Caudate nucleus (tissue), 63 donors: ENCODE measurements at places on chromosomes 16 and 17.

DNA sequence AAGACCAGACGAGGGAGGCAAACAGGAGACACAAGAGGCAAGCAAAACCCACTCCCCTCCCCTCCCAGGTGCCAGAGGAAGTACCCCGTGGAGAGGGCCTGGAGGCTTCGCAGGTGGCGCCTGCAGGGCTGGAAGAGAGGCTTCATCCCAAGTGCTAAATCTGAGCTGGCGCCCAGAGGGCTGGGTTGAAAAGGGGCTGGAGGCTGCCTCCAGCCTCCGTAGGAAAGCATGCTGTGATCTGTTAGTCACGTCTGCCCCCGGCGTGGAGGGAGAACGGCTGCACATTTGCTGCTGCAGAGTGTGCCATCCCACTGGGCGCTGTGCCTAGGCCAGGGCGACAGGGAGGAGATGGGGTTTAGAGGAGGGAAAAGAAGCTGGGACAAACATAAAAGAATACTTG, 16.9 kb downstream of the RPH3AL start:
- DNase-seq = no peak

DNA sequence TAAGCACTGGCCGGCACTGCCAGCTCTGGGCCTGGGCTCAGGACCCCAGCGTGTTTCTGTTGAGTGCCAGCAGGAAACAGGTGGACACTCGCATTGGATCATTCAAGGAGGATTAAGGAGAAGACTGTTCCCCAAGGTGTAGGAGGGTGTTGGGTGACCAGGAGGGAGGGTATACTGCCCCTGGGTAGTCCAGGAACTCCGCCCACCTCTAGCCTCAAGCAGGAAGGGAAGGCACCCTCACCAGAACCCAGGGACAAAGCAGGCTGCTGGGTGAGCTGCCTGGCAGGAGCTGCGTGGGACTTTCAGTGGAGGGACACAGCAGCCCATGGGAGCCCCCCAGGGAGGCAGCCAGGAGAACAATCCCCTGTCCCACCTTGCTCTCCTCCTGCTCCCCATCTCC, 7.7 kb upstream of the RAB37 start:
- DNase-seq = no peak

- no peak for DNase-seq
Observed at GRCh38 chr17:45409659-45410076, 23.0 kb downstream of the ARHGAP27 start.

DNA sequence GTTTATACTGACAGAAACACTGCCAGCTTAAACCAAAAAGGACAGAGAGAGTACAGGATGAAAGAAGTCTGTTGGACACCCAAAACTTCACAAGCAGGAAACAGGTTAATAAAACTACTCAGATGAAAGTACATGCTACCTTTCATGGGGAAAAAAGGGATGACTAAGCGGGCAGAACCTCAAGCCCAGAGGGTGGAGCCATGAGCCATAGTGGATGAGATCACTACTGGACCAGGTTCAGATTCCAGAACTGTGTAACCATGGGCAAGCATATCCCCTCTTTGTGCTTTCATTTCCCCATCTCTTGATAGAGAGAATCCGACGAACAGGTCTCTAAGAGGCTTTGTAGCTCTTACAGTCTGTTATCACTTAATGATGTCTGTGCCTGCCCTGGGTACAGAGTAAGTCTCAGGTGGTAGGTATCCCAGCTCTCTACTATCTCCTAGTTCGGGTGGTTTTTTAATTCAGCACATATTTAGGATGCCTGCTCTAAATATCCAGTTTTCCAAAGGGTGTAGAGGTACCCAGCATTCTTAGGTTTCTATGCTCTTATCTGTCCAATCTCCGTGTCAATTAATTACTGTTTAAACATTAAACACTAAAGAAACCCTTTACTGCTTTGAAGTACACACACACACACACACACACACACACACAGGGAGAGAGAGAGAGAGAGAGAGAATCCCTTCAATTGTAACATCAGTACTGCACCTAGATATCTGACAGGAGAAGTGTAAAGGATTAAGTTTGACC, 206.7 kb downstream of the ZNF423 start:
- no peak for DNase-seq

DNA sequence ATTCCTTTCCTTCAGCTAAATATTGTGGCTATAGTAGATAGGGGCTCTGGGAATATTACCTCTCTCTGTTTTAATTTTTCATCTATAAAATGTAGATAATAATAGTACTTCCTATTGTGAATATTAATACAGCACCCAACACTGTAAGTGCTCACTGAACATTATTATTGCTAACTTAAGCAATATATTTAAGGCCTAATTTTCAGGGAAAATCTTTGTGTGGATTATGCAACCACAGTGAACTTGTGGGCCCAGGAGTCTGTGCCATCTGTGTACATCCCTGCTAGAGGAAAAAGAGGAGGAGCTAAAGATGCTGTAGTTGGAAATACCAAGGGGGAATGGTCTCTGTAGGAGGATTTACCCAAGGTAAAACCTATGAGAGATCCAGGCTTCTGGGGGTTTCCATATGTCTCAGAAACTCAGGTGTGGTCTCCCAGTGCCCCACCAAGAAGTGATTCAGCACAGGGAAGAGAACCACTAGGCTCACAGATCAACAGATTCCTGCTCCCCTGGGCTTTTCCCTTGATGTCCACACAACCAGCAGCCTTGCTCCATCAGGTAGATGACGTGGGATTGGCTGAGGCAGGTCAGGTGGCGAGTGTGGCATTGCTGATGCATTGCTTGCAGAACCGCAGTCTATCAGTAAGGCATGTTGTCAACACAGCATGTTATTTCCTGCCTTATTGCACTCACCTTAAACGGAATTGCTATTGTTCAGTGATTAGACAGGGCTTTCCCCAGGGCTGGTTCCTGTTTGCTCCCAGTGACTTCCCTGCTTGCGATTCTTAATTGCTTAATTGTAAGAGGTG, 1.6 kb upstream of the N4BP1 start:
- DNase-seq = no peak

DNA sequence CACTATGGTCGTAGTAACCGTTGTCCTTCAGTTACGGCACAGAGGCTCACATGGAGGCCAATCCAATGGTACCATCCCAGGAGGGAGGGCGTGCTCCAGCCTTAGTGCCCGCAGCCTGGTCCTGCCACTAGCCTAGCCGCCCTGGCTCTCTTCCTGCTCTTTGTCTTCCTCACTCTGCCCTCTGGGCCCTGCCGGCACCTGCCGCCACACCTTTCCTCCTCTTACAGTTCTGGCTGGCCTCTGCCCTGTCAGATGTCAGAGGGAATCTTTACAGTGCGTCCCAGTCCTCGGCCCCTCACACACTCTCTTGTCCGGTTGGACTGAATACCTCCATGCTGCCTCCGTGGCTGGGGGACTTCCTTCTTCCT, 23.4 kb downstream of the GINS2 start:
- no peak for DNase-seq

- no peak for DNase-seq
Observed at GRCh38 chr17:39641883-39642282, 4.9 kb downstream of the STARD3 start.

DNA sequence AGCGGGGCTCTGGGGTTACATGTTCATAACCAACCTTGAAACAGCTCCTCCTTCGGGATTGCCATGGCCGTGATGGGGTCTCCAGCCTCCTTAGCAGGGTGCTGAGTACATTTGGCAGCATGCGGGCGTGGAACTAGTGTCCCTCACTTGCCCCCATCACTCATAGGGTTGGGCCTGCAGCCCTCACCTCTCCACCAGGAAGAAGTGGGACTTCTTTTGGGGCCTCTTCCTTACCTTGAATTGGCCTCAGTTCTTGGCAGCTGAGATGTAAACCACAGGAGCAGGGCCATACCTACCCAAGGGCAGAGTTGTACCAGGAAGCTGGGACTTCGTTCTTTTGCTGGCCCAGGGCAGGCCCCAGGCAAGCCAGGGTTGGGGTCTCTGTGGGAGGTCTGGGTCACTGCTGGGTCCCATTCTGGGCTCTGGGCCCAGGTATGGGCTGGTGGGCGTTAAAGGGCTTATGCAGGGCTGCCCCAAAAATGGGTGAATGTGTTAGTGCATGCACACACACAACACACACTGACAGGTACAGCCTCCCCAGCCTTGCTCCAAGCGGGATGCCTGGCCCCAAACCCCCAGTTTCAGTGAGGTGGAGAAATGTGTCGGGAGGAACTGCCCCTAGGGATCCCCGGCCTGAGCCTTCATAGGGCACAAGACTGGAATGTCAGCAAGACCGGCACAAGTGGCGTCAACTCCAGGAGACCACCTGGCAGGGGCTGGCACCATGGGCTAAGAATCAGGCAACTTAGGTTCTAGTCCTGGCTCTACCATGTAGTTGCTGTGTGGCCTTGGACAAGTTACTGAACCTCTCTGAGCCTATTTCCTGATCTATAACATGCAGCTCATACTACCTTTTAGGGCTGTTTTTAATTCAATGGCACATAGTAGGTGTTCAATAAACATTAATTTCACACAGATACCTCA, 3.9 kb upstream of the KRT15 start:
- DNase-seq = no peak

- no peak for DNase-seq
Observed at GRCh38 chr17:64778240-64779097, 116.4 kb upstream of the SMURF2 start.

- DNase-seq = no peak
Observed at GRCh38 chr16:78045865-78046581, 23.7 kb downstream of the CLEC3A start.

DNA sequence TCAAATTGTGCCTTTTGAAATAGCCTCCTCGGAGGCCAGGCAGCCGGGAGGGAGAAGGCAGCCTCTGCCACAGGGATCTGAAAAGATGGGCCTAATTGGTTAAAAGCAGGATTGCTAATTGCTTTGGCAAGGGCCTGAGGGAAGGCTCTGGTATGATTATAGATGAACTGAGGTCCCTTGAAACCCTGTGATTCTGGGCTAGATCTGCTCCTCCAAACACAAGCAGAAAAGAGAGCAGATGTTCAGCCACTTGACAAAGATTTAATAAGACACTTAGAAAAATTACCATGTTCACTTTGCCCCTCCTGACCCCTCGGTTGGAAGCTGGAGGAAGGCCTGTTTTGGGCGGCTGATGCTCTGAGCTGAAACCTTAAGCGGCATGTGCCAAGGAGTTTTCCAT, 209.5 kb upstream of the MPHOSPH6 start:
- no peak for DNase-seq

DNA sequence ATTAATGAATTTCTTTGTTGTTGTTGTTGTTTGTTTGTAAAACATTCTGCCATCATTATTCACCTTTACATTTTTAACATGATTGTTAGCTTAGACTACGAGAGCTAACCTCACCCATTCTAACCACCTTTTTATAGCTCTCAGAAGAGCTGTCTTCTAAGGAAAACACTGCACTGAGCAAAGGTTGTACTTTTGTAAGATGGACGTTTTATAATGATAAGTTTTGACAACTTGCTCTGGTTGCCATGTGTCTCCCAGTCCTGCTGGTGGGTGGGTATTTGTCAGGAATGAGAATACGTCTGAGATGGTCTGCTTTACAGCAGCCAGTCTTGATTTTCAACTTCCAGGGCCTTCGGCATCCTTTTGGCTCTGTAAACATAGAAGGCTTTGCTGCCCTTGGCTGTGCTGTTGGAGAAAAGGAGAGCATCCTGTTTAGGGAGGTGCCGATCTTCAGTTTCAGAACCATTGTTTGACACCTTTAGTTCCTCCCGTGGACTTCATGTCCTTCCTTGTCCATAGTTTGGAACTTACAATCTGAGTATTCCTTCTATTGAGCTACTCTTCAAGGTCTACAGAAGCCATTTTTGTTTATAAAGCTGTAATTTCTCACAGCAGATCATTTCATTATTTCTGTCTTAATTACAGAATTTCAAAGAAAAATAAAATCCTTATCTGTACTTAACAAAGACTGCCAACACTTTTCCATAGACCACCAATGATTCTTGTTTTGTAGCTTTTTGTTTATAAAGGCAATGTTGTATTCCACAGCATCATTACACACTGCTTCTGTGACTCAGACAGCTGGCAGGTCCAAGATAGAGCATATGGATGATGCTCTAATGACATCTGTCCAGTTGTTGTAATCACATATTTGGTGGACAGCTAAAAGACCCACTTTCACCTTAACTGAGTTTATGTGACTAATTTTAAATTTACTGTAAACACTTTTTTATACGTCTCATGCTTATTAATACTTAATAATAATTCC, 270.1 kb upstream of the TBX2 start:
- no peak for DNase-seq

- no peak for DNase-seq
Observed at GRCh38 chr17:58371300-58371950, 19.4 kb upstream of the SUPT4H1 start.

- no peak for DNase-seq
Observed at GRCh38 chr16:75695708-75696107, 5.6 kb downstream of the DUXB start.

DNA sequence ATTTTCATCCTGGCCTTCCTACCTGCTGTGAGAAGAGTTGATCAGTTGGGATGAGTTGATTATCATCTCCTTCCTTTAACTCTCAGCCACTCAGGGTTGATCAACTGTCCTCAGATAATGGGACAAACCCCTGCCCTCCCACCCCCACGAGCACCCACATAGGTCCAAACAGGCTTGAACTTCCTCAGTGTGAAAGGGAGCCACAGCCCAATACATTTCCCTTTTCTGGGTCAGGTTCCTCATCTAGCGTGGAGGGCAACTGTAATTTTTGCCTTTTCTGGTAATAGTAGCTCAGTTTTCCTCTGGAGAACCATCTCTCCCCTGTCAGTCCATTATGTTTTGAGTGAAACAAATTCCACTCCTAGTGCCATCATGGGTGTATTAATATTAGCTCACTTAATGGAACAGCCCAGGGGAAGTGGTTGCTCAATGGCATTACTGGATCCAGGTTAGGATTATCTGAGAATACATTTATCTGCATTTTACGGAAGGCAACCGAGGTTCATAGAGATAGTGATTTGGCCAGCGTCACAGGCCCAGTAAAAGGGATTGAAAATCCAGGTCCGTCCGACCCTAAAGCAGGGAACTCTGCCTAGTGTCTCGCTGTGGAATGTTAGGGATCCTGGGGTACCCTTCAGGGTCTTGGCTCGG, 476 bp upstream of the LPCAT2 start:
- DNase-seq = no peak
